ENCODE measurements at places on chromosomes 4 and X.

GRCh38 chrX:13265111-13265510, 54.7 kb downstream of the ATXN3L start:
- no peak for DNase-seq

DNA sequence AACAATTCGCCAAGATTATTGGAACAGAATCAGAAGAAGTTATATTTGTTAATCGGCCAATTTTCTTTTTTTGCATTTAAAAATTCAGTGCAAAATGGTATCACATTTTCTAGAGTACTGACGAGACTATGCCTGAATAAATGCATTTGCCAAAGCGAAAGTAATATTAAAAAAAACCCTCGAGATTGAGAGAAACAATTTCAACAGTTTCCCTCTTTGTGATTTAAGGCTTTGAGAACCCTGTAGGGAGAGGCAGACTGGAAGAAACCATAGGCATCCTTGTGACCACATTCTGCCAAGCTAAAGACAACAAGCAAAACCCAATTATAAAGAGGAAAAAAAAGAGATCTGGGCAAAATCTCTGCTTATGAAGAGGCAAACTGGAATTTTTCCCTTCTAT, 218.1 kb upstream of the GK2 start:
- no peak for DNase-seq

DNA sequence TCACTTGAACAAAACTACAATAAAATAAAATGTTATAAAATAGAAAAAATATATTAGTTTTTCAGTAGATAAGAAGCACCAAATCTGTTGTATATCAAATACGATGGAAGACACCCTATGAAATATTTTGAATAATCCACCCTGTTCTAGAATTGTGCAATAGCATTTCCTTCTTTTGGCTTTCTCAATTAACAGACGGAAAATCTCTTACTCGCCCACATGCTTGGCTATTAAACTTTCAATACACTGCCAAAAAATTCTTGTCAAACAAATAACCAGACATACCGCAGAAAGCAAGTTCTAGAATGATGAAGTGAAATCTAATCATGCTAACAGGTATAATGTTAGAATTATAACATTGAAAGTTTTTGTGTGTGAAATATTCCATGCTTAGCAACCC, 671.6 kb upstream of the SLIT2 start:
- no peak for DNase-seq

- no peak for DNase-seq
Measured at GRCh38 chr4:135605076-135605475, 1403.5 kb upstream of the PABPC4L start.

DNA sequence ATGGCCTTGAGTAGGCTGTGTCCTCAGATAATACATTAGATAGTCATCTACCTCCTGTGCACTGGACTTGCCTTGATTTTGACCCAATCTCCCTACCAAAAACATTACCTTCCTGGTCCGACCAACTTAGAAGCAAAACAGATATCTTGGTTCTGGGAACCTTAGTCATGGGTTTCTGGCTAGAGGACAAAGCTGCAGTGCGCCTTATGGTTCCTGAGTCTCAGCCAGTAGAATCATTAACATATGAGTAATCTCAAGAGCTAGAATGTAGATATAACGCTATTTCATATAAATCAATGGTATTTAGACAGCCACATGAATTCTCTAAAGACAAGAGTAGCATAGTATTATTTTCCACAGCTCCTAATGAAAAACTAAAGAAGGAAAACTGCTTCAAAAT, 83.1 kb downstream of the GRIA3 start:
- DNase-seq, result no peak

DNA sequence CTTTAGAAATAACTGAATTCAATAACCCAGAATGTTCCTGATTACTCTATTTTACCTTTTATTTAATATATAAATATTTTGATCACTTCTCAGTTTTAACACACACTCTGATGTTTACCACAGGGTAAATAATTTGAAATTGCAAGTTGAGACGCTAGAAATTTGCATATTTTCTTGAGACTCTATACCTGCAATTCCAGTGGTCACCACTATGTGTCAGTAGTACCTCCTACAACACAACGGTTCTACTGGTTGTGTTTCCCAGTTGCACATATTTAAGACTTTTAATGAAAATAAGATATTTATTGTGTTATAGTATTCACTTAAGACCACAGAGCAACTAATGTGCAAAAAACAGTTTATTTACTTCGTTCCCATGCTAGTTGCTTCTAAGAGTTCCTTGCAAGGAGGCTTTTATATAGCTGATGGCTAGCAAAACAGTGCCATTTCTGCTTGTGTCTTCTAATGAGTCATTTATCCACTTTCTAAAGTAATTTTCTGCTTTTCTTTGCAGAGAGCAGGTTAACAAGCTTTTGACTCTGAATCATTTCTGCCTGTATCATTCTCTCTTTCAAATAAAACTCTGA, 98.9 kb upstream of the PDLIM3 start:
- no peak for DNase-seq

- DNase-seq, result no peak
Measured at GRCh38 chr4:6420972-6421371, 51.4 kb downstream of the PPP2R2C start.

GRCh38 chr4:76801621-76802235, 96.2 kb downstream of the SOWAHB start:
- no peak for DNase-seq

- DNase-seq, result no peak
Measured at GRCh38 chr4:95560774-95561173, 12.0 kb upstream of the UNC5C start.

- no peak for DNase-seq
Measured at GRCh38 chr4:37763831-37764230, 62.7 kb upstream of the PGM2 start.

GRCh38 chr4:152273343-152273742, 262.5 kb downstream of the FBXW7 start:
- no peak for DNase-seq

GRCh38 chr4:182770259-182770995, 146.8 kb downstream of the DCTD start:
- no peak for DNase-seq

DNA sequence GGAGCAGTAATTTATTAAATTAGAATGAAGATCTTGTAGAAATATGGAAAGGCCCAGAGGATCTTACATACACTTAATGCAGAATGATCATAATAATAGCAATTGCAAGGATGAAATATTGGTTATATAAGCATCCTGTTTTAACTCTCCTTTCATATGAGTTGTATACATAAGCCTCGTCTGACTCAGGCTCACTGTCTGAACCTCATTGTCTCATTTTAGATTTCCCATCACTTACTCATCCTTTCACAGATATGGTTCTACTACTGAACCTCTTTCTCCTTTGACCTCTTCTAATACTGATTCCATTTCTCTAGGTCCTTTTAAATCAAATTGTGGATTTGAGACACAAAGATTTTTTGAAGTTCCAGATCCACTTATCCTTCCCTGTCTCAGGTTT, 277.3 kb upstream of the TRPC5 start:
- DNase-seq, result no peak

DNA sequence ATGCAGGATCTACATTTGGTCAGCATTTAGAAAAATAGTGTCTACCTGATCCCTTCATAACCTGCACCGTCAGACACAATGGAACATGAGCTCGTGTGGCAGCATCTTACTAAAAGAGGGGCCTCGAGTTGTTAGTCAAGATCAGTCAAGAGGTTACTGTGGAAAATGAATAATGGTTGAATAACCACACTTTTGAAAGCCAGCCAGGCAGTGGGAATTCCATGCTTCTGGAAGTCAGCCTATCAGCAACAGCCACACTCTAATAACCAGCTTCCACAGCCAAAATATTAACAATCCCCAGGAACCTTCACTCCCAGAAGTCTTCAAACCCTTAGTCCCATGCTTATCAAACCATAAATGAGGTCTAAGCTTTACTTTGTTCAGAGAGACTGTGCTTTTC, 234.3 kb downstream of the HS3ST1 start:
- no peak for DNase-seq

GRCh38 chr4:7029921-7030320, 13.3 kb upstream of the TADA2B start:
- no peak for DNase-seq

- DNase-seq, result no peak
Measured at GRCh38 chrX:17535229-17535628, 160.2 kb downstream of the NHS start.

DNA sequence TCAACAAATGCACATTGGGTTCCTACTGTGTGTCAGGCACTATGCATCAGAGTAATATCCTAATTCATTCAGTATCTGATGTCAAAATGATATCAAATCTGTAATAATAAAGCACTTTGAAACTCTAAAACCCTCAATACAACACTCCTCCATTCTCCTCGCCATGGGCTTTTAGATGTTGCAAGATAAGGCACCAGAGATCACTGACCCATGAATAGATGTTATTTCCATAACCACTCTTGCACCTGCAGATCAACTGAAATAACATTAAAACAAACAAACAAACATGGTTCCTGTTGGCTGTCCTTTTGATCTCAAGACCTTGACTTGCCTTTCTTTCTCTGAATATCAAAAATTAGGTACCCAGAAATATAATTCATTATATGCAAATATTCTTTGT, 100.2 kb downstream of the MAB21L2 start:
- DNase-seq, result no peak

DNA sequence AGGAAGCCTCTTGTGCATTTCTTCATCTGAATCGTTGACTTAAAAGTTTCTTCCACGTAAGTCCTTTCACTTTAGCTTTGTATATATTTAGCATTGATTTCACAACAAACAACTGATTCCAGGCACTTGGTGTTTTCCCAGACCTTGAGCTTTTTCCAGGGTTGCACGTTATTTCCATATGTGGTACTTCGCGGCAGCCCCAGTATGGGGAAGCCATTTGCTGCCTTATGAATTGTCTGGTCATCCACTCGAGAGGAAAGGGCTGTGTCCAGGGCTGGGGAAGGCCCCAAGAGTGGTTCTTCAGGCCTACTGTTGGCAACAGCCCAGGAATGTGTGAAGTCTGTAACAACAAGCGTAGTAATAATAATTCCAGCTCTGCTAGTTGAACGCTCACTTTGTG, 2.8 kb upstream of the TLR8 start:
- DNase-seq, result no peak

DNA sequence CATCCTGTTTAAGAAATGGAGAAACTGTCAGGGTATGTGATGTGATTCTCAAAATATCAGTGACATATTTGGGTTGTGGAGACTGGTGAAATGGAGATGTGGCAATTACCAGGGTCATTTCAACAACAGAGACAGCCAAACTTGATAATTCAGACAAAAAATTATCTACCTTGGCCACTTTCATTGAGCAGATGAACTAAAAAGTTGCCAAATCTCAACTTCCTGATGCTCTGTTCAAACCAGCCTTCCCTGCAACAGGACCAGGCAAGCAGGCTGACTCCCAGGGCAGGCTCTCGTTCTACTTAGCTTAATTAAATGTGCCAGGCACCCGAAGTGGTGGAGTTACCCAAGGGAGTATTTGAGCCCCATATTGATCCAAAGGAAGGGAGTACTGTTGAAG, 199.6 kb downstream of the AFF2 start:
- DNase-seq, result no peak

DNA sequence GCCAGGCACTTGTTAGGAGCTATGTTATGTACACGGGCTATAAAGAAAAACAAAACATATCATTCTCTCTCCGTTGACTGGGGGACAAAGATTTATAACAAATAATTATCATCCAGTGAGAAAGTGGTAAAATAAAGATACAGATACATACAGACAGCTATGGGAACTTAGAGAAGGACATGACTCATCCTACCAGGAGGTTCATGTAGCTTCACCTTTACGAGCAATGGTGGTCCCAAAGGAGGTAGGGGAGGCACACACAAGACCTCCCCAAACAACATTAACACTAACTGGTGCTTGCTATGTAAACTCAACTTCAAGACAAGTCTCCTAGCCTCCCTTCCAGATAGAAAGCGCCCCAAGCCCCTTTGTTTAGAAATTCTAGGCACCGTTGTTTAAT, 8.9 kb downstream of the AMBN start:
- no peak for DNase-seq

DNA sequence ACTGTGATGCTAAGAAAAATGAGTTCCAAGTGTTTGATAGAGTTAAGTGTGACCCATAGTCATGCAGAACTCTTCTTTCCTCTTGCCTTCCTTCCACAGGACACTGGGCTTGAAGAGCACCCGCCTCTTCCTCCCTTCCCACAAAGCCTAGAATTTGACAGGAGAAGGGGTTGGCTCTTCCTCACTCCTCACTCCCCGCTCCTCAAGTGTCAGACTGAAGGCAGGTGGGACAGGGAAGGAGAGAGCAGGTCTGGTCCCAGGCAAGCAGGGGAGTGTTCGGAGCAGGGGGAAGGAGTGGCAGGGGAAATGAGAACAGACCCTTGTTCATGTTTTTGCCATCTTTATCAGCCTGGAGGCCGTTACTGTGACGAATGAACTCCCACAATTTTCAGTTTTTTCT, 10.7 kb downstream of the MAGED2 start:
- DNase-seq, result no peak

DNA sequence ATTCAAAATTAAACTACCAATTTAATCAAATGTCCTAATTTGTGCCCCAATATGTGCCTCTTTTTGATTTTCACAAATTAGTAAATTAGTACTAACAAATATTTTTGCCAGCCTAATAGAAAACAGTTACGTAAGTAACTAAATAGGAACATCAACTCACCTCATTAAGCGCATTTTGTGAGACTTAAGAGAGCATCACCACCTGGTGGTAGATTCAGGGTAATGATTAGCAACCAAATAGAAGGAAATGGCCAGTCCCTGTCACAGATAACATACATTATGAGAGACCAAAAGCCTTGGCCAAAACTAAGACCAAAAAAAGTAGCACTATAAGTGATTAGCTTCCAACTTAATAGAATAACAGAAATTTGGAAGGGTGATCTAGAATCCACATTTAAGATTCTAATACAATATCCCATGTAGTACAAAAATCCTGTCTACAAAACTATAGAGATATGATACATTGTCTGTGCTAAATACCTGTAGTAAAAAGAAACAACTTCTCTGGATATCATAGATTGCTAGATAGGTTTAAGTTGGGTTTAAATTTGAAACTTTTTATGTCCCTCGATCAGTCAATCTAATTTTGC, 46.7 kb downstream of the C4orf46 start:
- no peak for DNase-seq

- DNase-seq, result no peak
Measured at GRCh38 chrX:68870357-68870756, 41.5 kb downstream of the EFNB1 start.

DNA sequence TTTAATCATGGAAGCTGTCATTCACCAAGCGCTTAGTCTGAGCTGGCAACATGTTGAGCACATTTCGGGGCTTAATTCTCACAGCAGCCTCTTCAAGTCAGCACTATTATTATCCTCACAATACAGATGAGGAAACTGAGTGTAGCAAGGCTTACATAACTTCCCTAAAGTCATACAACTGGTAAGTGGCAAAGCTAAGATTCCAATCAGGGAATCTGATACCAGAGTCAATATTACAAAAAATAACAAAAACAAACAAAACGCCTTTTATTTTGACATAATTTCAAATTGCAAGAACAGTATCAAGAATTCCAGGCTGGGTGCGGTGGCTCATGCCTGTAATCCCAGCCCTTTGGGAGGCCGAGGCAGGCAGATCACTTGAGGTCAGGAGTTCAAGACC, 120.4 kb upstream of the DUSP21 start:
- DNase-seq, result no peak

All from head of caudate nucleus (tissue), 42 donors.